NCI-H460 (cell line): ENCODE measurements at places on chromosomes 4 and X. TPM values are rescaled to one million over a fixed set of nuclear protein-coding genes. Genes with fewer than 3 reads are reported as not detected.

Gene RBMXL3
- not detected in 2 replicates for total RNA-seq

Gene IL2
- not detected in 2 replicates for total RNA-seq

Gene FTSJ1
- total RNA-seq = 74.8 and 93.3 TPM in 2 replicates

Gene AFF2
- not detected in 2 replicates for total RNA-seq

Gene CDKL2
- total RNA-seq = 1.1 and 2.2 TPM in 2 replicates

Gene FGF13
- total RNA-seq = 50.3 and 55.3 TPM in 2 replicates

Gene NAP1L2
- total RNA-seq = 2.2 and 4.6 TPM in 2 replicates

Gene RS1
- total RNA-seq = not detected in 2 replicates

Gene KCNIP4
- not detected in 2 replicates for total RNA-seq

Gene COX7B2
- not detected in 2 replicates for total RNA-seq

Gene ARHGEF38
- total RNA-seq = 0.02 TPM in 1 of 2 replicates, not detected in the other

Gene AFAP1
- total RNA-seq = 29.8 and 31.2 TPM in 2 replicates

Gene FAM184B
- 0.02 TPM in 1 of 2 replicates, not detected in the other for total RNA-seq

Gene NSUN7
- total RNA-seq = not detected in 2 replicates

Gene TEC
- 2.7 and 2.9 TPM in 2 replicates for total RNA-seq

Gene ALAS2
- not detected in 2 replicates for total RNA-seq

Gene GIMD1
- total RNA-seq = not detected in 2 replicates

Gene ZFYVE28
- 7.1 and 10.0 TPM in 2 replicates for total RNA-seq

Gene IQCM
- 0.52 and 1.3 TPM in 2 replicates for total RNA-seq

Gene SCML2
- 12.9 and 16.8 TPM in 2 replicates for total RNA-seq

Gene CLDN34
- total RNA-seq = not detected in 2 replicates

Gene PRRG3
- total RNA-seq = not detected in 2 replicates

Gene PLAC1
- total RNA-seq = 0.52 and 0.62 TPM in 2 replicates

Gene PABPC1L2B
- total RNA-seq = not detected in 2 replicates

Gene SPATA4
- 0.12 TPM in 1 of 2 replicates, not detected in the other for total RNA-seq

Gene CD38
- 0.02 TPM in 1 of 2 replicates, not detected in the other for total RNA-seq

Gene SSX4
- total RNA-seq = not detected in 2 replicates

Gene SPANXC
- not detected in 2 replicates for total RNA-seq

Gene FGG
- 5.6 and 5.8 TPM in 2 replicates for total RNA-seq

Gene ENPEP
- 1.3 and 1.6 TPM in 2 replicates for total RNA-seq

Gene SLC6A14
- total RNA-seq = not detected in 2 replicates

Gene PCGF3
- 28.4 and 29.9 TPM in 2 replicates for total RNA-seq

Gene UGT8
- 5.1 and 5.3 TPM in 2 replicates for total RNA-seq

Gene SSX2B
- total RNA-seq = not detected in 2 replicates

Gene UGT2B15
- total RNA-seq = not detected in 2 replicates

Gene APLN
- total RNA-seq = 8.9 and 9.8 TPM in 2 replicates

Gene SLIT2
- total RNA-seq = not detected in 2 replicates

Gene VSIG1
- not detected in 2 replicates for total RNA-seq

Gene ASMT
- total RNA-seq = not detected in 2 replicates
